ENCODE measurements at places on chromosomes 2 and 18.

DNA sequence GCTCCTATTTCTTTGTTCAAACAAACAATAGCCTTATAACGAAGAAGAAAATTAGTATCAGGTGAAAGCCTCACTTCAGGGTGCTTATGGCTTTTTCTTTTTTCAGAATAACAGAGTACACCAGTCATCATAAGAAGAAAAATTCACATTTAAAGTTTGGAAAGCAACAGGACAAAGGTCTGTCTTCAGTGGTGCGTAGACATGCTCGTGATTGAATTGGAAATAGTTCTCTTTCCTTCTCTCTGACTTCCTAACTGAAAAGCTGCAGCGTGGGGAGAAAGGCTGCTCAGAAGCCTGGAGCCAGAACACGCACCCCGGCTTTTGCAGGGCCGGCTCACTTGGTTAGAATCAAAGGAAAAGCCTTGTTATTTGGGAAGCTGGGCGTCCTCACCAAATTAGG lies 127.6 kb upstream of the ZNF516 start:
- DNase-seq, result no peak

GRCh38 chr2:127134833-127135830 lies 28.2 kb upstream of the BIN1 start:
- DNase-seq, result no peak

GRCh38 chr2:229672021-229672420 lies 42.3 kb downstream of the DNER start:
- DNase-seq, result no peak

DNA sequence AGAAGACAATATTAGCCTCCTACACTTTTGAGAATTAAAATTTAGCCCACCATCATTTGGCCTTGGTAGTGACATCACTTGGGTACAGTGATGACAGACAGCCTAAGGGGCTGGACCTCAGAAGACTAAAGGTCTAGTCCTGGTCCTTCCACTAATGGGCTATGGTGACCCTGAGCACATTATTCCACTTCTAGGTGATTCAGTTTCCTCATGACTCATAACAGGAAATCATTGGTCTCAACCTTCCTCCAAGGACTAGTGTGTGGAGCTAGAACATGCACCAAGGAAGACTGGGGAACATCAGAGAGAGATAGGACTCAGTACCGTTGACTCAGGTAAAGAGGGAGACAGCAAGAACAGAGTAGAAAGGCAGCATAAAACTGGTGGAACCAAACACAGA lies 64.0 kb downstream of the TFCP2L1 start:
- DNase-seq, result no peak

DNA sequence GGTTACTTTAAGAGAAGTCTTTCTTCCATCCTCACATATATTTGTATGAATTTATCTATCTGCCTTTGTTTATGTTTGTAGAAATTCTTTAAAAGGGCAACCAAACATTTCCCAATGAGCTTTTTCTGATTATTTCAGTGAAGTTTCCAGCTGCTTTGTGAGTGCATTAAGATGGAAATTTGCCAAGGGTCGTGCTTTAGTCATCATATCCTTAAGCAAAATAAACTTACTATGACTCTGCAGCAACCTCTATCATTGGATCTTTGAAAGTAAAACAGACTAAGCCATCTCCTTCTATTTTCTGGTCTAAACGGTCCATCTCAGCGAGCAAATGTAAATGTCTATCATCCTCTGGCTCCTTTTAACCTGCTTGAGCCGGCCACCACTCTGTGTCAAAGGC lies 489.3 kb downstream of the SOX11 start:
- no peak for DNase-seq

DNA sequence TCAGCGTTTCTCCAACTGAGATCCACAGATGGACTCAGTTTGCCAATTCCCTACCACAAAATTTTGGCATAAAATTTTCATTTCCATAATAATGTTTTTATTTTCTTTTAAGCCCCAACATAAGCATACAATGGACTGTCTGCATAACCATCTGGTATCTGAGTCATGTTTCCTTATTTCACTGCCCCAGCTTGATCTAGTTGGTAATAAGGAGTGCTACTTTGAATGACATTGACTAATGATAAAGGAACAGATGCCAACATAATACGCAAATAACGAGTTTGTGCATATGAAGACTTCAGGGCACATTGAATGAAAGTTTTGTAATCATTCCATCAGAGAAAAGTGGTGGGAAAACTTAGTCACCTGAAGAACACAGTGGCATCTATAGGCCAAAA lies 8.8 kb upstream of the MBD2 start:
- DNase-seq, result no peak

DNA sequence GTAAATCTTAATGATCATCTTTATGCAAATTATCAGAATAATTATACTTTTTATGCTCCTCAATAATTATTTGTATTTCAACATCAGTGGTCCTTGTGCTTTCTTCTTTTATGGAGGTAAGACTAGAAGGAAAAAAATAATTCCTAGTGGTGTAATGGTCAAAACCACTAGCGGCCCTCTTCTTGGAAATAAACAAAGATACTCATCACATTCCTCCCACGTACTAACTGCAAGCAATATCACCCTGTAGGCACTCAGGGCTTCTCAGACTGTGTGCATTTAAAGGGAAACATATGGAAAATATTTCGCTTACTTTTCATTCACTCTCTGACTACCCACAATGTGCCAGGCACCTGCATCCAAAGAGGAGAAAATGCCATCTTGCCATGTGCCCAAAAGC lies 263.7 kb downstream of the DOK6 start:
- DNase-seq, result no peak

GRCh38 chr2:101841679-101842327 lies 144.3 kb downstream of the MAP4K4 start:
- DNase-seq, result no peak

- no peak for DNase-seq
Measured at GRCh38 chr2:216634370-216635148, 1.3 kb downstream of the IGFBP2 start.

DNA sequence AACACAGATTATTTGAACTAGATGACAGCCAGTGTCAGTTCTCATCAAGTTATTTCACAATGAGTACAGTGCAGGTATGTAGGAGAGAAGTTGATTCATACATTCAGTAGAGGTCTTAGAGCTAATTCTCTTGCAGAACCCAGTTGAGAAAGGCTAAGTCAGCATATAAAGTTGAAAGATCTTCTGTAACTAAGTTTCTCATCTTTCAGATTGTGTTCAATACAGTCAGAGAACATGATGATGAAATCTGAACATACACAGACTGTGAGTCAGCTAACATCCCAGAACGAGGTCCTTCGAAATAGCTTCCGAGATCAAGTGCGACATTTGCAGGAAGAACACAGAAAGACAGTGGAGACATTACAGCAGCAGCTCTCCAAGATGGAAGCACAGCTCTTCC lies 41.9 kb upstream of the LIMS1 start:
- DNase-seq, result no peak

- no peak for DNase-seq
Measured at GRCh38 chr2:14991723-14992122, 359.2 kb downstream of the LRATD1 start.

DNA sequence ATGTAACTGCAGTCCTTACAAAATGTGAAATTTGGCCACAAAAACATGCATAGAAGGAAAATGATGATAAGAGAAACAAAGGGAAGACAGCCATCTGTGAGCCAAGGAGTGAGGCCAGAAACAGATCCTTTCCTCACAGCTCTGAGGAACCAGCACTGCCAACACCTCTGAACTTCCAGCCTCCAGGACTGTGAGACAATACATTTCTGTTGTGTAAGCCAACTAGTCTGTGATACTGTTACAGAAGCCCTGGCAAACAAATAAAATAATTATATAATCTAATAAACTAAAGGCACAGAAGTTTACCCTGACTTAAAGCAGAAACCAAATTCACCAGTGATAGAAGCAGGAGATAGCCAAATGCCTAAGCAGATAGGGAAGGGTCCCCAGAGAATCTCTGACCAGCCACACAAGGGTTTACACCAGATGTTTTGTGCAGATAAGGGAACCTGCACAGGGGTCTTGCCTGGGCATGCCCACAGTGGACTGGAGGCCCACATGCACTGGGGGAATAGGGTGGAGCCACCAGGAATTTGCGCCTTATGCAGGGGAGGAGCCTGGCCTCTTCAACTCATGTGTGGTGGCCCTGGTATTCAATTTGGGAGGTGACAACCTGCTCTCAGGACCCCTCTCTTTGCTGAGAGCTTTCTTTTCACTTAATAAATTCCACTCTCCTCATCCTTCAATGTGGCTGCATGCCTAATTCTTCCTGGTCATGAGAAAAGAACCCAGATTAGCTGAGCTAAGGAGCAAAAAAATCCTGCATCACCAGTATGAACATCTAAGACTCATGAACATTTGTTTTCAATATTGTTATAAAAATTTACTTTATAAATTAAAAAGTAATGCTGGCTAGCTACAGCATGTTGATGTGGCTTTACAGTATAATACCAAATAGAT lies 3.8 kb upstream of the GCC2 start:
- no peak for DNase-seq

DNA sequence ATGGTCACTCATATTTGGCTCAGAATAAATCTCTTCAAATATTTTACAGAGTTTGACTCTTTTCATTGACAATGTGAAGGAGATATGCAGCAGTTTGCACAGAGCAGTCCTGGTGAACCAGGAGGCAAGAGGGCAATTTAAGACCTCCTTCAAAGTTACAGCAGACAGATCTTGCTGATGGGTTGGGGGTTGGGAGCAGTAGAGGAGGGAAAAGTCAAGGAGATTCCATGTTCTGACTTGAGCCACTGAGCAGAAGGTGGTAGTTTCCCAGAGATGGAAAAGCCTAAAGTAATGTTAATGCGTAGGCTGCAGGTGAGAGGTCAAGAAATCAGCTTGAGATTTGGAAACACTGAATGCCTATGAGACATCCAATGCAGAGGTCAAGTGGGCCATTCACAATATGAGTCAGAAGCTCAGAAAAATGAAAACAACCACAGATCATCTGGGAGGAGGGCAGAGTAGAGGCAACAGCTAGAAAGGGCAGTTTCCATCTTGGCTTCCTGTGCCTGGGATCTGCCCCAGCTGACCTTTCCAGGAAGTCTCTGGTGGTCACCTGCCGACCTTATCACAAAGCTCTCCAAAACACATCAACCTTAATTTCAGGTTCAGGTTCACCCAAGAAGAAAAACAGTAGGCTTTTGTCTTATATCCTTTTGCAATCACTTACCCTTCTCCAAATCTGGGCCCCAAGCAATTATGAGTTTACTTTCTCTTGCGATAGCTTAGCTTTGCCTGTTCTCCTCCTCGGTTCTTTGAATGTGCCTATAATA lies 197.5 kb upstream of the ARL4C start:
- no peak for DNase-seq

DNA sequence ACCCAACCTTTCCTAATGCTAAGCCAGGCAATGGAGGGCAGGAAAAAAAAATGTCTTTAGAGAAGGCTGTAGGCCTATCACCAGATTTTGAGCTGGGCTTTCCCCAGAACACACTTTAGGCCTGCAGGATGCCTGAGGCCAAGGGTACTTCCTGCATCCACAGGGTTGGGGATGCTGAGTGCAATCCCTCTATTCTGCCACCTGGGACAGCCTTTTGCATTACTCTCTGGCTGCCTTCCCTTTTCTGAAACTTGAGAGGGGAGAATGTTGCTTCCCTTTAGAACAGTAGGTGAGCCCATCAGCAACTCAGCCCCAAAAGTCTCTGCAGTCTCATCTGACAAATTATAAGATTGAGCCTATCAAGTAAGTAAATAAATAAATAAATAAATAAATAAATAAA lies 195.2 kb downstream of the SLC8A1 start:
- DNase-seq, result no peak

GRCh38 chr18:45197526-45197970 lies 417.7 kb upstream of the SLC14A2 start:
- no peak for DNase-seq

- DNase-seq, result no peak
Measured at GRCh38 chr2:40734797-40735196, 282.9 kb upstream of the SLC8A1 start.

DNA sequence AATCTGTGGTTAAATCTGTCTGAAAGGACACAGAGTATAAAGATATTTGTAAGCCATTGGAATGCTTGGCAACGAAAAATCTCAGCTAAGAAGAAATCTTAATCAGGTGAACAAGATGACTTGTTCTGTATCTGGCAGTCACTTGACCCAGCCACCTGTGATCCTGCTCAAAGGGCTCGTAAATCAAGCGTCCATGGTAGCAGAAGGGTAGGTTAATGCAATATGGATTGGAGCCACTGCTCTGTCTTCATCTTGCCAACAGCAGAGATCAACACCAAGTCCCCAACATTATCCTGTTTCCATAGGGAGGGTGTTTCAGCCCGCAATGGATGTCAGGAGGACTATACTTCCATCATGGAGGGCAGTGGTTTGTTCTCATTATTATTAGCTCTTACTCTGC lies 378.4 kb downstream of the CDH7 start:
- no peak for DNase-seq

GRCh38 chr18:40546875-40547274 lies 1408.2 kb upstream of the PIK3C3 start:
- no peak for DNase-seq

DNA sequence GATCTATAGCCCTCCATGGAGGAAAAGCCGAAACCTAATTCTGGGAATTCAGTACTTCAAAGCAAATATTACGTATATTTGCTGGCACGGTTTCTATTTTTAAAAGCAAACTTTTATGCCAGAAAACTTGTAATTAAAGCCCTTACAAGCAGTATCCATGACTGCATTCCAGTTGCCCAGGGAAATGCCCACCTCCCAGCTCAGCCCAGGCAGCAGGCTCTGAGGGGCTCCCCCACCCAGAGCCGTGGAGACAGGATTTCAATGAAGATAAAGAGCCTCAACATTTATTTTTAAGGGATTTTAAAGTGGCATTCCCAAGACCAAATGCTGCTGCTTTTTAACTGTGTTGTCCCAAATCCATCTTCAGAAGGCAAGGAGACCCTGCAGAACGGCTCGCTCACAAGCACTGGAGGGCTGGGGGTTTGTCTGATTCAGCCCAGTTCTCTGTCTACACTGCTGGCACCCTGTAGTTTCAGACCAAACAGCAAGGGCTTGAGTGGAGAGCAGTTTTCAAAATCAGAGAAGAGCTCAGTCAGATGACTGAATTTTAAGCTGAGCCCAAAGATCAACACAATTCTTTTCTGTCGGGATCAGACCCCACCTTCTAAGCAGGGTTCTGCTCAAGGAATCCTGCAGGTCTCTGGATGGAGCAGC lies 105.1 kb downstream of the KCNF1 start:
- no peak for DNase-seq

- no peak for DNase-seq
Measured at GRCh38 chr2:121059651-121060649, 225.1 kb downstream of the TFCP2L1 start.

- peak; percentile 2 for DNase-seq
Measured at GRCh38 chr2:188788621-188789020, 185.6 kb upstream of the COL3A1 start.

- peak; percentile 4 for DNase-seq
Measured at GRCh38 chr2:239835056-239835455, 190.1 kb downstream of the NDUFA10 start.

DNA sequence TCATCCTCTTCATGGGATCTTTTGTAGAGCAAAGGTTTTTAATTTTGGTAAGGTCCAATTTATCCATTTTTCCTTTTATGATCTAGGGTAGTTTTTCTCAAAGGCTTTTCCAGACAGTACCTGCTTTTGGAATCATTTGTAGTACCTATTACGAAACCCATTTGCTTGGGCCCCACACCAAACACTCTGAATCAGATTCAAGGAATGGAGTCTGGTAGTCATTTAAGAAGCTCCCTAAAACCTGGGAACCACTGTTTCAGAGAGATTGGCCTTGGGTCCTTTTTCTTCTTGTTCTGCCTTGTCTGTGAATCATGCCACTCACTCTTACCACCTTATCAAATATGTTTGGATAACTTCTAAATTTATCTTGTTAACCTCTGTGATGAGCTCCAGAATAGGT lies 40.3 kb downstream of the OSBPL6 start:
- no peak for DNase-seq

All from head of caudate nucleus (tissue), 42 donors.